ENCODE measurements at places on chromosomes 2 and 18.

DNA sequence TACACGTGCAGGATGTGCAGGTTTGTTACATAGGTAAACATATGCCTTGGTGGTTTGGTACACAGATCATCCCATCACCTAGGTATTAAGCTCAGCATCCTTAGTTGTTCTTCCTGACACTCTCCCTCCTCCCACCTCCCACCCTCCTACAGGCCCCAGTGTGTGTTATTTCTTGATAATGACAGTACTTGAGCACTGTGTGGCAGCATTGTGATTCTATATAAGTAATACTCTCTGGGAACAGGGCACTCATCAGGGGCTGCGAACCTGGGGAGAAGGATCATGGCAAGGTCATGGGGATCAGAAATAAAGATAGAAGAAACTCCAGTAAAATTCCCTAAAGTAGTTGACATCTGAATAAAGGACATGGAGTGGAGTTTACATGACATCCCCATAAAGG is 1256.2 kb upstream of the CRIM1 start:
- H3K4me1 ChIP-seq = no peaks in the 10 kb centered on the region
- H3K27me3 ChIP-seq = no peaks in the 10 kb centered on the region
- no peak overlapping the region for H3K4me3 ChIP-seq
- H3K36me3 ChIP-seq = no peaks in the 10 kb centered on the region
- DNase-seq = no peak
- no peak overlapping the region for H3K27ac ChIP-seq

DNA sequence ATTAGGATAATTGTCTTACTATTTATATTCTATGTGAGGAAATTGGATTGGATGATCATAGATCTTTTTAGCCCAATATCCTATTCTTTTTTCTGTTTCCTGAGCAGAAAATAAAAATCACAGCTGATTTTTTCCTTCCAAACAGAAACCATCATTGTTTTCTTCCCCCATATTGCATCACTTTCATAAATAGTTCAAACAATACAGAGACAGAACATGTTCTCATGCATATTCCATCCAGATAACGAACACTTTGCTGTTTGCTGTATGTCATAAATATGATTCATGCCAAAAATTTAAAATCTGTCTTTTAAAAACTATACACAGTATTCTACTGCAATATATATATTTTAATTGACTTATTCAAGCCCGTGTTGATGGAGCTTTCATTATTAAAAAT is 22.0 kb upstream of the RALBP1 start:
- DNase-seq = no peak
- no peak overlapping the region for H3K27ac ChIP-seq
- no peak overlapping the region for H3K4me3 ChIP-seq

DNA sequence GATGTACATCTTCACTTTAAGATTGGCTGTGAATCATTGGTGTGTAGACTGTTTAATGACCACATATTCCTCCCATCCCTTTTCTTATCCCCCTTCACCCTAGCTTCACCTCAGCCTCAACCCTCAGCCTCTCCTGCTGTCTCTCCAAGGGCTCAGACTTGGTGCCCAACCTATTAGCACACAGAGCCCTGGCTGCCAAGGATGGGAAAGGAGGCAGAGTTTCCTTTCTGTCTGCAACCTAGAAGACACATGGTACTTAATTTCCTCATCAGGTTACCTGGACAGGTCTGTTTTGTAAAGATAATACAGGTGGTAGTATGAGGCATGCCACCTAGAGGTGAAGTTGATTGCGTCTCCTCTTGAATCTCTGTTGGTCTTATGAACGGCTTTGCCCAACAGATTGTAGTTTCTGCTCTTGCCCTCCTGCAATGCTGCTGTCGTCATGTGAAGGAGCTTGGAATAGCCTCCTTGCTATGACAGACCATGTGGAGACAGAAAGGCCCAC is 44.5 kb upstream of the RMND5A start:
- H3K4me3 ChIP-seq = no peak overlapping the region
- DNase-seq = no peak
- H3K4me1 ChIP-seq = no peaks in the 10 kb centered on the region
- no peaks in the 10 kb centered on the region for H3K27me3 ChIP-seq
- no peaks in the 10 kb centered on the region for H3K36me3 ChIP-seq

DNA sequence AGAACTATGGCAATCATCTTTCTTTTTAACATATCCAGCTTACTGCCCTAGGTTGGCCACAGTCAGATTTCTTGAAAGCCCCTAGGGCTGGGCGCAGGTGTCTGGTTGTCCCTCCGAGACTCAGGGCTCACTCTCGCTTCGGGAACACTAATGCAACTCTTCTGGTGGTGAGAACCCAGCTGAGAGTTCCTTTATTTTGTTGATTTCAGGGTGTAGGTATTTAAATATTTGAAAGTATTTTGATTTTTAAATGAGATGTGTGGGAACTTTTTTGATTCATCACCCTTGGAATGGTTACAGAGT is 40.7 kb downstream of the INPP4A start:
- H3K4me3 ChIP-seq = no peak overlapping the region
- no peak for DNase-seq
- H3K4me1 ChIP-seq = peaks cover 89% of the 10 kb centered on the region
- peaks cover 3% of the 10 kb centered on the region for H3K36me3 ChIP-seq
- H3K27me3 ChIP-seq = no peaks in the 10 kb centered on the region

DNA sequence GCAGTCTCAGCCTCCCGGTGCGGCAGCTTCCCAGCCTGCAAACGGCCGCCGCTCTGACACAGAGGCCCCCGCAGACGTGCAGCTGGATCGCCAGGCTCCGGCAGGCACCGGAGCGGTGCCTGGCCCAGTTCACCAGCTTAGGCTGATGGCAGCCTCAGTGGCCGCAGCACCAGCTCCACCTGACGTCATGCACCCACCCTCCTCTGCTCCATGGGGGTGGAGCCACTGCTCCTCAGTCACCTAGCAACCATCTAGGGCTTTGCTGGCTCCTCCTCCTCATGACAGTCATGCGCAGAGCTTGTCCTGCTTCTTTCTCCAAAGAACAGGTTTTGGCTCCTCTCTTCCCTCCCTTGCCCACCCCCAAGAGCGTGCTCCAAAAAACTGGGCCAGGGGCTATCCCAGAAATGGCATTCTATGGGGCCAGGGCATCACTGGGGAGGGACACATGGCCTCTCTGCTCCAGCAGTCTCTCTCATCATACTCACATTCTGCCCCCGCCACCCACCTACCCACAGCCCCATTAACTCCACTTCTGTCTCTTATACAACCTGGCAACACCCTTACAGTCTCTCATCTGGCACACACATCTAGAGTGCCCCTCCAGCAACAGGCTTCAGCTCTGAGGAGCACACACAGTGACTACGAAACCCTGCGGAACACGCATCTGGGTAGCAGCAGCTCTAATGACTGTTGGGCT is 5.5 kb downstream of the DCTN1 start:
- H3K36me3 ChIP-seq = peaks cover 18% of the 10 kb centered on the region
- H3K4me1 ChIP-seq = no peaks in the 10 kb centered on the region
- H3K27me3 ChIP-seq = no peaks in the 10 kb centered on the region
- H3K27ac ChIP-seq = no peak overlapping the region
- DNase-seq = no peak

GRCh38 chr2:237091779-237092436 is 6.2 kb downstream of the COPS8 start:
- no peaks in the 10 kb centered on the region for H3K27me3 ChIP-seq
- H3K4me3 ChIP-seq = no peak overlapping the region
- DNase-seq = no peak
- no peaks in the 10 kb centered on the region for H3K4me1 ChIP-seq
- no peak overlapping the region for H3K27ac ChIP-seq

DNA sequence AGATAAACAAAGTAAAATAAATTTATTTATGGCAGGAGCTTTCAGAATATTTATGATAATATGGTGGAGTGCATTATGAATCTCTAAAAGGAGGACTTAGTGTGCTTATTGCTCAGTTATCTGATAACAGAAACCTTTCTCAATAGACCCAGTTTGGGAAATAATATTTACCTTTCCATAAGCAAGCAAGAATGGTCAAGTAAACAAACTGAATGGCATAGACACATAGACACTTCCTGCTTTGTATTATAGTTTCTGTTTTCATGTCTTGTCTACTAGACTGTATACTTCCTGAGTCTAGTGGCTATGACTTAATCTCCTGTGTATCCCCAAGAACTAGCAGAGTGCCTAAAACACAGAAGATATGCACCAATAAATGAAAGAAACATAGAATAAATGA is 87.8 kb downstream of the UPP2 start:
- no peak overlapping the region for H3K27ac ChIP-seq
- DNase-seq = no peak
- H3K4me3 ChIP-seq = no peak overlapping the region
- H3K27me3 ChIP-seq = no peaks in the 10 kb centered on the region

- peak; percentile 77 for DNase-seq
- H3K27ac ChIP-seq = peak overlapping the region; percentile 66
- no peaks in the 10 kb centered on the region for H3K27me3 ChIP-seq
- peaks cover 39% of the 10 kb centered on the region for H3K4me1 ChIP-seq
Measured at GRCh38 chr2:156476850-156477206, 40.6 kb downstream of the GPD2 start.

DNA sequence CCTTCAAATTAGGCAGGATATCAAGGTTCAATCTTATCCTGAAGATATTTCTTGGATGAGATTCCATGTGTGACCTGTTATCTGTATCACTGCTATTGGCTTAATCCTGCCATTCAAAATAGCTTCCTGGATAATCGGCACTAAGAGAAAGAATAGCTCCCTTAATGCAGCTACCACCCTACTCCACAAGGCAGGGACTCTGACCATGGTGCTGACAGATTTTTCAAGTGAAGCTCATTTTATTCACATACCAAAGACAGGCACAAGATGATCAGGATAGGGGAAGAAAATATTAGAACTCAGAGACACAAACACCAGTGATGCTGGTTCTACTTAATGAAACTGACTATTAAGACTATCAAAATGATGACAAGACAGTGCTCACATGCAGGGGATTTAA is 74.9 kb downstream of the ORC4 start:
- no peak overlapping the region for H3K4me3 ChIP-seq
- no peaks in the 10 kb centered on the region for H3K27me3 ChIP-seq
- no peak for DNase-seq
- H3K4me1 ChIP-seq = no peaks in the 10 kb centered on the region
- no peaks in the 10 kb centered on the region for H3K36me3 ChIP-seq
- no peak overlapping the region for H3K27ac ChIP-seq

GRCh38 chr18:52670896-52671295 is 330.9 kb downstream of the DCC start:
- no peak overlapping the region for H3K4me3 ChIP-seq
- no peaks in the 10 kb centered on the region for H3K4me1 ChIP-seq
- no peaks in the 10 kb centered on the region for H3K36me3 ChIP-seq
- no peaks in the 10 kb centered on the region for H3K27me3 ChIP-seq
- no peak overlapping the region for H3K27ac ChIP-seq

DNA sequence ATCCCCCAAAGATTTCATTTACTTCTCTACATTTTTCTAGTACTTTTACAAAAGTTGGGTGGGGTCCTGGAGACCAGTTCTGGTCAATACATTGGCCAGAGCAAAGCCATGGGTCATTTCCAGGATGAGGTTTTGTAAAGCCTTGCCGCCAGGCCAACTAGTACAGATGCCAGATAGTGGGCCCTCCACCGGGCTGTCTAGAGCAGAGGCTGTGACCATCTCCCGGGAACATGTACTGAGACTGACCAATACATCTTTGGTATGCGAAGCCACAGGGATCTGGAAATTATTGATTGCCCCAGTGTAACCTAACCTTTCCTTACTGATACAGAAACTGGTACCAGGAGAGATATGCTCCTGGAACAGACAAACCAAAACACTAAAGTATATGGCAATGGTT is 599.2 kb downstream of the ADCYAP1 start:
- H3K4me3 ChIP-seq = no peak overlapping the region
- H3K36me3 ChIP-seq = no peaks in the 10 kb centered on the region
- no peak overlapping the region for H3K27ac ChIP-seq
- DNase-seq = no peak

GRCh38 chr2:98869272-98869641 is 66.8 kb downstream of the CRACDL start:
- no peaks in the 10 kb centered on the region for H3K27me3 ChIP-seq
- no peak overlapping the region for H3K27ac ChIP-seq
- H3K36me3 ChIP-seq = no peaks in the 10 kb centered on the region
- no peak overlapping the region for H3K4me3 ChIP-seq

DNA sequence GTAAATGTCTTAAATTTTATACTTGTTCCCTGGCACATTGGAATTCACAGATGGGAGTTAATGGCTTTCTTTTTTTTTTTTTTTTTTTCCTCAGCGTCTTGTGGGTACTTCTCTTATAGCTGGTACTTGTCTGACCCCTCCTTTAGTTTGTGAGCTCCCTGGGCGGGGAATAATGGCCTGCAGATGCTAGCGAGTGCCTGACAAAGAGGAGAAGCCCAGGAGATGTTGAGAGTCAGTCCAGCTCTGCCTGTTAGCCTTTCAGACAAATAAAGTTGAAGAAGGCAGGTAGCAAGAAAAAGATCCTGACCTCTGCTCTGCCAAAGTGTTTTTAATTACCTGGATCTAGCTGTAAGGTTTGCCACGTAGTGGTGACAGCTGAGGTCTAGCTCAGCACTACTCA is 6.6 kb downstream of the BCL2L11 start:
- H3K27me3 ChIP-seq = no peaks in the 10 kb centered on the region
- DNase-seq = no peak
- no peaks in the 10 kb centered on the region for H3K36me3 ChIP-seq
- H3K4me1 ChIP-seq = no peaks in the 10 kb centered on the region
- no peak overlapping the region for H3K4me3 ChIP-seq

DNA sequence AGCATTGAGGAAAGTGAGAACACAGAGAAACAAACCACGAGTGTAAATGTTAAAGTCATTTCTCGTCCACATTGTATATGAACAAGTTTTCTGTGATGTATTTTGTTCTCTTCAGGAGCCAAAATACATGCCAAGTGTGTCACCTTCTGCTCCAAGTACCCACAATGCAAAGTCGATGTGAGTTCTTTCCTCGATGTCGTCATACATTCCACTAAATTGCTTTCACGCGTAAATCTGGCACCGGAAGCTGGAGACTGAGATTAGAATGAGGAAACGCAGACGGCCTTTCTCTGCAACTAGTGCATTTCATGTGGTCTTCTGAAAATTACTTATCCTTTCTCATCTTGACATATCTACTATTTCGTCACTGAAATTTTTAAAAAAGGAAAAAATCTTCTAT is 118.5 kb upstream of the SALL3 start:
- no peaks in the 10 kb centered on the region for H3K27me3 ChIP-seq
- H3K4me1 ChIP-seq = no peaks in the 10 kb centered on the region
- H3K4me3 ChIP-seq = no peak overlapping the region
- H3K27ac ChIP-seq = no peak overlapping the region

- H3K27ac ChIP-seq = no peak overlapping the region
- no peaks in the 10 kb centered on the region for H3K27me3 ChIP-seq
- no peaks in the 10 kb centered on the region for H3K4me1 ChIP-seq
- DNase-seq = no peak
- H3K4me3 ChIP-seq = no peak overlapping the region
Measured at GRCh38 chr2:218236829-218237228, 19.8 kb downstream of the ARPC2 start.

DNA sequence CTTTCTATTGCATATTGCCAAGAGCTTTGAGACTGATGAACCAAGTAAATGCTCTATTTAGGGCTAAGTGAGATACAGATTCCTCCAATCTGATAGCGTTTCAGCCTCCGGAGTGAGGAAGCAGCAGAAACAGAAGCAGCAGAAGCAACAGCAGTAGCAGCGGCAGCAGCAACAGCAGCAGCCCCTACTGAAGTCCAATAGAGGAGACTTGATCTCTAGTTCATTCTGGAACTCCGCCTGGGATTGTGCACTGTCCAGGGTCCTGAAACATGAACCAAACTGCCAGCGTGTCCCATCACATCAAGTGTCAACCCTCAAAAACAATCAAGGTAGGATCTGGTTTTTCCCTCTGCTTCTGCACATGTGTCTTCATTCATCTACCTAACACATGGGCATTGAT is at the start of gene DPP10:
DPP10 (plus strand) TSS at position 132 of the 400 bp plus-strand sequence.
- no peak within 1 kb of the TSS for H3K27ac ChIP-seq
- no peaks in the 10 kb centered on the region for H3K36me3 ChIP-seq
- H3K4me1 ChIP-seq = no peaks in the 10 kb centered on the region
- H3K27me3 ChIP-seq = no peaks in the 10 kb centered on the region
- DNase-seq = no peak
